ENCODE measurements at places on chromosomes 11 and 22.

- DNase-seq, result no peak
- peaks cover 2% of the 10 kb centered on the region for H3K4me1 ChIP-seq
These were observed 47.5 kb downstream of the PAMR1 start for GRCh38 chr11:35477901-35478300.

- no peaks in the 10 kb centered on the region for H3K27me3 ChIP-seq
- H3K36me3 ChIP-seq, result no peaks in the 10 kb centered on the region
- no peak overlapping the region for H3K4me3 ChIP-seq
These were observed 177.3 kb upstream of the NTM start for GRCh38 chr11:131193031-131193501.

- no peak overlapping the region for H3K4me3 ChIP-seq
- no peaks in the 10 kb centered on the region for H3K36me3 ChIP-seq
- H3K27me3 ChIP-seq, result no peaks in the 10 kb centered on the region
- DNase-seq, result no peak
- H3K27ac ChIP-seq, result no peak overlapping the region
These were observed 802.3 kb downstream of the CNTN5 start for GRCh38 chr11:99822846-99823565.

DNA sequence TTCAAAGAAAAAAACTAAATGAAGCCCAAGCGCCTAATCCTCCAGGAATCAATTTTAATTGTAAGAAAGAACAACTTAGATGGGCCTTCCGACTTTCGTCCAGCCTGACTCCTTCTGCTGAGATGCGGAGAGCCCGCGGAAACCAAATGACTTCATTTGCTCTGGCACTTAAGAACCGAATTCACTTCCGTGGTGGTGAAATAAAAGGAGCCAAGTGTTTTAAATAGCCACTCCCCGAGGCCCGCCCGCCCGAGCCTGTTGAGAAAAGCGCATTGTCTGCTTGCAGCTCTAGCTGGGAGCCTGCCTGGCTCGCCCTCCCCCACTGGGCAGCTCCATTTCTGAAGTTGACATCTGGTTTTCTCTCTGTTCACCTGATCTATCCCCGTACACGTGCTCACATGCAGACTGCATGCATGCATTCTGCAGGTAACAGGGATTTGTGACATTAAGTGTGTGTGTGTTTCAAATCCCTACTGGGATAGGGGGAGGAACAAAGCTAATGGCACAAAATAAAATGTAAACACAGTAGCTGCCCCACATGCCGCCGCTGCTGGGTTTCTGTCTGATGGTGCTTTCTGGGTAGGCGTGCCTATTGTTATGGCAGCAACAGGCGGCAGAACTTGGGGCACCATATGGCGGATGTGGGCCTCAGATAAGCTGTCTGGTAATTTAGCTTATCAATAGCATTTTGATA lies 6.2 kb downstream of the TEAD1 start:
- no peaks in the 10 kb centered on the region for H3K36me3 ChIP-seq
- no peaks in the 10 kb centered on the region for H3K4me1 ChIP-seq
- no peak for DNase-seq
- H3K4me3 ChIP-seq, result no peak overlapping the region

- no peak for DNase-seq
- H3K4me1 ChIP-seq, result no peaks in the 10 kb centered on the region
- H3K27me3 ChIP-seq, result no peaks in the 10 kb centered on the region
- no peak overlapping the region for H3K27ac ChIP-seq
These were observed 15.9 kb downstream of the MYBPC3 start for GRCh38 chr11:47336595-47336994.

GRCh38 chr11:88814076-88814475 lies 251.7 kb downstream of the GRM5 start:
- no peak overlapping the region for H3K4me3 ChIP-seq
- no peaks in the 10 kb centered on the region for H3K36me3 ChIP-seq
- no peak overlapping the region for H3K27ac ChIP-seq
- peaks cover 2% of the 10 kb centered on the region for H3K4me1 ChIP-seq

- peaks cover 23% of the 10 kb centered on the region for H3K27me3 ChIP-seq
- H3K4me3 ChIP-seq, result no peak overlapping the region
- H3K36me3 ChIP-seq, result no peaks in the 10 kb centered on the region
- H3K4me1 ChIP-seq, result no peaks in the 10 kb centered on the region
These were observed 39.5 kb downstream of the CHRDL2 start for GRCh38 chr11:74691755-74692154.

- H3K27ac ChIP-seq, result no peak overlapping the region
- no peaks in the 10 kb centered on the region for H3K4me1 ChIP-seq
- DNase-seq, result no peak
- no peak overlapping the region for H3K4me3 ChIP-seq
- peaks cover 39% of the 10 kb centered on the region for H3K27me3 ChIP-seq
These were observed 36.9 kb upstream of the BIRC3 start for GRCh38 chr11:102280245-102280833.

- H3K36me3 ChIP-seq, result peaks cover 3% of the 10 kb centered on the region
- DNase-seq, result no peak
These were observed 4.7 kb downstream of the RIBC2 start for GRCh38 chr22:45418056-45418769.

DNA sequence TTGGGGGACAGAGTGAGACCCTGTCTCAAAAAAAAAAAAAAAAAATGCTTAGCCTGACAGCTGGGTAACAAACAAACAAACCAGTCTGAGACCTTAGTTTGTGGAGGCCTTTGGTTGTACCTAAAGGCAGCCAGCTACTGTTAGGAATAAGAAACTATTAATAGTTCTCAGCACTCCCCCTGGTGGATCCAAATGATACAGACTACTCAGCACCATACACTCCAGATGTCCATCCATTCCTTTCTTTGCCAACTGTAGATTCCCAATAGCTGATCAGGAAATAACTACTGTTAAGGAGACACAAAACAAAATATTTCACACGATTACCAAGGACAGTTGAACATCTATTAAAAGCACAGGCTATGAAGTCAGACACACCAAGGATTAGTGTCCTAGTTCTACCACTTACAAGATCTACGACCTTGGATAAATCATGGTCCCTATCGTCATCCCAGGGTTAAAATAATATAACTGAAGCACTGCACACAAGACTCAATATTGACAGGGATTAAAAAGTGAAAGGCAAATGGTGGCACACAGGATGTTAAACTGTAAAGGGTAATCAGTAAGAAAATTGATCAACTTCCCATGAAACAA lies 17.2 kb downstream of the CLDN25 start:
- no peaks in the 10 kb centered on the region for H3K27me3 ChIP-seq
- H3K4me1 ChIP-seq, result no peaks in the 10 kb centered on the region
- H3K4me3 ChIP-seq, result no peak overlapping the region
- DNase-seq, result peak; percentile 3
- H3K27ac ChIP-seq, result peak overlapping the region; percentile 3

DNA sequence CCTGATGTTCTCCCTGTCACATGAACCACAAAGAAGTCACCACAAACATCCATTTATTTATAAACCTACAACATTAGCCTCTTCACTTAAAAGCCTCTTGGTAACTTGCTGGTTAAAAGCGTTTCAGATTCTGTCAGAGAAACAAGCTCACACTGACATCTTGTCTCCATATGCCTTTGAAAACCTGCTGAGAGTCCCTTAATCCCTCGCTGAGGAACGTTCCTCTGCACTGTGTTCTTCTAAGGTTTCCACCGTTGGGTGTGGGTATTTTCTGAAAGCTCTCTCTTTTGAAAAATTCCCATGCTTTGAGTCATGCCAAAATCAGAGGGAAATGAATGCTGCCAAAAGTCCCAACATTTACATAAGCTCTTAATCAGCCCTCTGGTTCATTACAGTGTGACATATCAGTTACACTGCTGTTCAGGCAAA lies 149.8 kb downstream of the CCDC34 start:
- H3K4me3 ChIP-seq, result no peak overlapping the region
- no peaks in the 10 kb centered on the region for H3K4me1 ChIP-seq
- H3K27me3 ChIP-seq, result peaks cover 5% of the 10 kb centered on the region
- H3K36me3 ChIP-seq, result no peaks in the 10 kb centered on the region
- no peak for DNase-seq
- H3K27ac ChIP-seq, result no peak overlapping the region

DNA sequence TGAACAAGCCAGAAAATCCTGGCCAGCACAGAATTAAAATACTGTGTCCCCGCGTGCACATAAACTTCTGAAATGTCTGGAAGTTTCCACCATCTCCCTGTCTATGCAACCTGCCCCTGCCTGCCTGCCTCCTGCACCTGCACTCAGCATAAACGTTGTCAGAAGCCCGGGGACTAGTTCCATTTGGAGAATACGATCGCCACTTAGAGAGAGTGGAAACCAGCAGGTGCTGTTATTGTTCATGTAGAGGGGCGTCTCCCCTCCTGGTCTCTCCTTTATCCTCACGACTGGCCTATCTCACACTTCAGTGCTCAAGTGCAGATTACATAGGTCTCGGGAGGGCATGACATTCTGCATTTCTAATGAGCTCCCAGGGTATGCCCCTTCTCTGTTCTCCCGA lies 35.6 kb downstream of the MPPED1 start:
- H3K27me3 ChIP-seq, result peaks cover 53% of the 10 kb centered on the region
- no peak overlapping the region for H3K4me3 ChIP-seq
- H3K27ac ChIP-seq, result no peak overlapping the region
- H3K4me1 ChIP-seq, result peaks cover 1% of the 10 kb centered on the region
- H3K36me3 ChIP-seq, result no peaks in the 10 kb centered on the region
- DNase-seq, result no peak

DNA sequence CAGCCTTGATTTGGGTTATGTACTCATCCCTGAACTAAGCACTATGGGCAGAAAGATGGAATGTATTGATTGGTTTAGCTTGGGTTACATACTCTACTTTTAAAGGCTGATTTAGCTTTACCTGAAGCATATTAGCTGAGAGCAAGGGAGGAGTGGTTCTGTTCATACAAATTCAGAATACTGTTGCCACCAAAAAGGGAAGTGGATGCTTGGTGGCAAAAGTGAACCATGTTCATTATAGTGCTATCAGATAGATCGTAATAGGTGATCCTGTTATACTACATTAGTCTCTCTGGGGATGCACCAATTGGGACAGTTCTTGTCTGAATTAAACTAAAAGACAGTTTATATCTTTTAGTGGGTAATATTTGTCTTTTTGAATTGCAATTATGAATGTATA lies 44.5 kb upstream of the RRM1 start:
- no peaks in the 10 kb centered on the region for H3K27me3 ChIP-seq
- peaks cover 19% of the 10 kb centered on the region for H3K4me1 ChIP-seq
- no peak for DNase-seq
- no peak overlapping the region for H3K27ac ChIP-seq
- H3K4me3 ChIP-seq, result no peak overlapping the region
- H3K36me3 ChIP-seq, result peaks cover 16% of the 10 kb centered on the region

GRCh38 chr11:132288036-132288435 lies 917.6 kb downstream of the NTM start:
- no peaks in the 10 kb centered on the region for H3K4me1 ChIP-seq
- H3K27ac ChIP-seq, result no peak overlapping the region
- no peaks in the 10 kb centered on the region for H3K36me3 ChIP-seq
- no peak overlapping the region for H3K4me3 ChIP-seq
- peaks cover 9% of the 10 kb centered on the region for H3K27me3 ChIP-seq

DNA sequence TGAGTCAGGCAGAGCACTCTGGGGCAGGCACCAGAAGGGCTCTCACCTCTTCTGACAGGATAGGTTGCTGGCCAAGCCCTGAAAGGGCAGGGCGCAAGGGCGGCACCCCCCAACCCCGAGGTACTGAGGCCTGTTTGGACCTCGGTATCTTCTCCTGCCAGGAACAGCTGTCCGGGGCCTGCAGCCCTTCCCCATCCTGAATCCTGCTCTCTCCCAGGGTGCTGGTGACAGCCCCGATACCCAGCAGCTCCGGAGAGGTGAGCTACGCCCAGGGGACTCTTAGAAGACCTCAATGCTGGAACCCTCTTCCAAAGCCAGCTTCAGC lies 79.1 kb downstream of the PHF21B start:
- DNase-seq, result no peak
- H3K27ac ChIP-seq, result no peak overlapping the region
- H3K4me1 ChIP-seq, result no peaks in the 10 kb centered on the region
- no peak overlapping the region for H3K4me3 ChIP-seq
- H3K27me3 ChIP-seq, result peaks cover 77% of the 10 kb centered on the region
